RPMI7951 (cell line): ENCODE measurements at places on chromosomes 11 and 22. TPM values are rescaled to one million over a fixed set of nuclear protein-coding genes. Genes with fewer than 3 reads are reported as not detected.

DNA sequence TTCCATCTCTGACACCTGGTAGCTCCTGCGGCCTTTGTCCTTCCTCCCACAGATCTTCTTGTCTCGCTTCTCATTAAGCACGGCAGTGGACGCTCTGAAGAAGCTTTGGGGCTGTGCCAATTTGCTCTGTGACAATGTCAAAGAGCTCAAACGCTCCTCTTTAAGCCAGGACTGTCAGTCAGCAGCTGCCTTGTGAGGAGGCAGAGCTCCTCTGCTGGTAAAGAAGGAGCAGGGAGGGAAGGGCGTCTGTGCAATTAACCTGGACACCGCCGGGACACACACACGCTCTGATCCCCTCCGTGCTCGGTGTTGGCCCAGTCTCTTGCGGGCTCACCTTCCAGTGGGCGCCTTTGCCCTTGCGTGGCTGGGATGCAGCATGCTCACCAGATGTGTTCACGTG, 373.9 kb downstream of the BRD1 start:
- no peak for DNase-seq

KCTD14 gene
- 7.1 TPM in 2 replicates for total RNA-seq

DRD4 gene
- total RNA-seq, result not detected in 2 replicates

GRCh38 chr11:84056653-84057376, 770.6 kb upstream of the CCDC90B start:
- no peak for DNase-seq

PDGFB gene
- total RNA-seq, result 1.2 and 1.7 TPM in 2 replicates
